ENCODE measurements at places on chromosomes 16 and 17.

DNA sequence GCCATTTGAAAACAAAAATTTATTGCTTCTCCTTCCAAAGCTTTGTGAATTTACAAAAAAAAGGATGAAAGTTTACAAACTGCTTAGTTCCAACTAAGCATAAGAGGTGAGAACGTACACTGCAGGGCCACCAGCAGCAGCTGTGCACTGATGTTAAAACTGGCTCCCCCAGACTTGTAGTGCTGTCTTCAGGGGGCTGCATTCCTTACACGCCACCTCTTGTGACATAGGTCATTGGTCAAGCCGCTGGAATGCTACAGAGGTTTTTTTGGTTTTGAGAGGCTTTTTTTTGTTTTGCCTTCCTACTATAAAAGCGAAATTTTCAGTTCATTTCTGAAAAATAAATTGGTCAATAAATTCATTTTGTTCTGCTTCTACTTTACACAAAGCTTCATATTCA is 6.9 kb downstream of the IFT20 start:
- no peak for DNase-seq

- no peak for DNase-seq
Observed at GRCh38 chr16:50683689-50684374, 2.7 kb upstream of the SNX20 start.

- peak; percentile 27 for DNase-seq
Observed at GRCh38 chr16:12398029-12398682, 405.5 kb downstream of the CPPED1 start.

GRCh38 chr16:3152277-3152990 is 17.6 kb downstream of the ZNF213 start:
- no peak for DNase-seq

DNA sequence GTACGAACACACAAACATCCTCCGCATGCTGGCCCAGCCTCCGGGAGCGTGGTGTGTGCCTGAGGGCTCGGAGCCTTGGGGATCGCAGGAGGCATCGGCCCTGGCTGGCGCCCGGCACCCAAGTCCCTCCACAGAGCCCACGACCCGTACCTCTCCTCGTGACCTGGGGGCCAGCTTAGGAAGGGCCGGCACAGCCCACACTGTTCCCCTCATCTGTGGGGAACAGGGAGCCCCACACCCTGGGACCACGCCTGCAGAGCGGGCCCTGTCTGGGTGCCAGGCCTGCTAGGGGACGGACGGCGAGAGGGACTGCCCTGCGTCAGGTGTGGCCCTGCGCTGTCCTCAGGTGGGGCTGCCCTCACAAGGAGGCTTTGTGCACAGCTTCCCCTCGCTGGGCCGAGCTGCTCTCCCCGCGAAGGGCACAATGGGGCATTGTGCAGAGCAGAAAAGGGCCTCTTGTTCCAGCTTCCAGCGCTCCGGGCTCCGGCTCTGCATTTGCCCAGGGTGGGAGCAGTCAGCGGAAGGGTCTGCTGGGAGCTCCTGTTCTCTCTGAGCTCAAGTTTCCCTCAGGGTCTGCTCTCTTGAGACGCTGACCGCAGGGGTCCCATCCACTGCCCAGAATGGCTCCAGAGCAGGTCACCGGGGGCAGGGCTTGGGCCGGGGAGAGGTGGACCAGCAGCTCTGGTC is 1.7 kb upstream of the LMF1 start:
- no peak for DNase-seq

Data from spinal cord (tissue), 10 donors.